NCI-H69 (cell line): ENCODE measurements at places on chromosomes 6 and 20.

DNA sequence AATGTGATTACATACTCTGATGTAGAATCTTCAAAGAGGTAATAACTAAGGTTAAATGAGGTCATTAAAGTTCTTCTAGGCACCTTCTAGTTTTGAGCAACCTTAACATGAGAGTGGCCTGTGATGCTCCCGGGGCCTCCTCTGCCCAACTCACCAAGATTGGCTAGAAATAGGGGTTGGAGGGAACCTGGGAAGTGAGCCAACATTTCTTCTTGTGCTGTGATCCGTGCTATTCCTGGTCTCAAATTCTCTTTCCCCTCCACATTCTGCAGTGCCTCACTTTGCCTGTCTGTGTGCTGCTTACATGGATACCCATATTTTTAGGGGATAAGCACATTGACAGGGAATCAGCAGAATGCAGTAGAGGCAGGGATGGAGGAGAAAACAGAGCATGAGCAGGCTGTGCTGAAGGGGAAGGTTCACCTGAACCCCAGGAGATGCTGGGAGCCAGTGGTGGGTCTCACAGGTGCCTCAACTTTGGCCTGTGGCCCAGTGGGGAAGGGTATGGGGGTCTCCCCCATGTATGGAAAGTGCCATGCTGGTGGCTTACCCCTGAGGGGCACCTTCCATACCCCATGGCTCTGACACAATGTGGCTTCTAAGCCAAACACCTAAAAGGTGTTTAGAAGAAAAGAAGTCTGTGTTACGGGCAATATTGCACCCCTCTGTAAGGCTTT lies 164.7 kb upstream of the CHD6 start:
- peak; percentile 38 for DNase-seq

DNA sequence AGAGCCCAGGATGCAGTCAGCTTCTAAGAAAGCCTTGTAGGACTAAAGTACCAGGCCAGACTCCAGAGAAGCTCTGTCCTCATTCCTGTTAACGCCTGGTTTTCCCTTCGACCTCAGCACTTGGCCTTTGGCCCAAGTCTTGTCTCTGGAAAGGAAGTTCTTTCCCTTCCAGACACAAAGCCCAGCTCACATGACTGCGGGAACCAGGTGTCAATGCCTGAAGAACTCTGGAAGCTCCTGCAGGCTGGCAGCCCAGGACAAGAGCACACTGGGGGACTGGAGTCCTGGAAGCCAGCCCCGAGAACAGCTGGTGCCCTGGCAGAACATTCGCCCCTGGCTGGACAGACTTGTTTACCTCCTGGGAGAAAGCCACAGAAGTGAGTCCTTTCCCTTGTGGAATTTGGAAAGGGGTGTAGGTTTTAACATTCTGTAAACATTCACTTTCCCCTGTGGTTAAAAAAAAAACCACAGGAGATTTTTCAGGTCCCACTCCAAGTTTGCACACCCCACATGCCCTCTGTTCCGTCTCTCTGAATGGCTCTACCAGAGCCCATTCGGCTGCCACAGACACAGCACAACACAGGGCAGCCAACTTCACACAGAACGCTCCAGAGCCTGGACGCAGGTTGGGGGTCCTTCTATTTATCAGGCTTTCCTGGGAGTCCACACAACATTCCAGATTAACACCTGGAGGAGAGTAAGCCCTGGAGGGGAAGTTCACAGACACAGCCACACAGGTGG lies 18.1 kb downstream of the ACSS1 start:
- peak; percentile 33 for DNase-seq

DNA sequence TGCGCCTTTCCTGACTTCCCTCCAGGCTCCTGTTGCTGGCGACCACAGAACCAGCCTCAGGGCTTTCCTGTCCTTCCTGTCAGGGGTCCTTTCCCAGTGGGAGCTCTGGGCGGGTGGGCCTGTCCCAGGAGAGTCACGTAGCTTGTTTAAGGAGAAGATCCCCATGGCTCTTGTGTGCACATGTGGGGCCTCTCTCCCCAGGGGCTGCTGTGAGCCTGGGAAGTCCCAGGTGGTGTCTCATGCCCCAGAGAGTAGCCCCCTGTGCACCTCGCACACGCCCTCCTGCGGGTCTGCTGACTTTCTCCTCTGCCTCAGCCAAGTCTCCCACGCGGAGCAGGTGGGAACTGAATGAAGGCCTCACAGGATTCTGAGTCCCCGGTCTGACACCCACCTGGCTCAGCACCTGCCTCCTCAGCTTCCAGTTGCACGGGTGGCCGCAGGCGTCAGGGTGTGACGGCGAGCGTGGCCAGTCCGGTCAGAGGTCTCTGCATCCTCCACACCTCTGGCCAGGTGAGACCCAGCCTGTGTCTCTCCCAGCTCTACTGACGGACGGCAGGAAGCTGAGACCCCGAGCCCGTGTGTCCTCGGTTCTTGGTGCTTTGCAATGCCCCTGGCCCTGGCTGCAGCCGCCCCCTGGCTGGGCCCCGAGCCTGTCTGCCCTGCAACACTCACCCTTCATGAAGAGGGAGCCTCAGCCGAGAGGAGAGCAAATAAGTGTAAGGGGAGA lies 5.6 kb upstream of the NKAIN4 start:
- no peak for DNase-seq

DNA sequence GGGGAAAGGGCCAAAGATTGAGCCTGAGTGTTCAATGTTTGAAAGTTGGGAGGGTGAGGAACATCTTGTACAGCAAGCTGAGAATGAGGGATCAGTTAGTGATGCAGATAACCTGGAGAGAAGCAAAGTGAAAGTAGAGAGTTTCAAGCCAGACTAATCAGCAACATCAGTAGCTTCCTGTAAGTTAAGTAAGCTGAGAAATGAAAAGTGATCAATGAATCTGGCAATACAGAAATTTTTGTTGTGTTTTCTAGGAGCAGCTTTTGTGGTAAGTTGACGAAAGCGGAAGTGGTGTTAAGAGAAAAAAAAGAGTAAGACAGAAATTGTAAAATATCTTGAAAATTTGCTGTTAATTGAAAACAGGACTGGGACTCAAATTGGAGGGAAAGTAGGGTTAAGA lies 855.5 kb upstream of the MAP3K7 start:
- DNase-seq: no peak

GRCh38 chr6:33412140-33413009 lies 1.6 kb downstream of the PHF1 start:
- no peak for DNase-seq

DNA sequence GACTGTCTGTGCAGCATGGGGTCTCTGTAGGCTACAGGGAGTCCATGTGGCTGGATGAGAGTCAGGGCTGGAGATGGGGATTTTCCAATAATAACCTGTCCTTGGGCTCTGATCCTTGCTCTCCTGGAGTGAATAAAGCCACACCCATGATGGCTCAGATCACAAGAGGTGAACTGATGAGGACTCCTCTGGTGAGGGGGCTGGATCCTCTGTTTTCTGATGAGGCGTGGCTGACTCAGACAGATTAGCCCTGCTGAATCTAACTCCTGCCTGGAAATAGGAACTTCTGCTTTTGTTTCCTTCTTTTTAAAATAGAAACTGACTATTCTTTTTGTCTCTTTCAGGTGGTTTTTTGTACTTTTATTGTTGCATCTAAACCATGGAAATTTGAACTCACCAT lies 27.0 kb downstream of the CST9L start:
- peak; percentile 20 for DNase-seq

DNA sequence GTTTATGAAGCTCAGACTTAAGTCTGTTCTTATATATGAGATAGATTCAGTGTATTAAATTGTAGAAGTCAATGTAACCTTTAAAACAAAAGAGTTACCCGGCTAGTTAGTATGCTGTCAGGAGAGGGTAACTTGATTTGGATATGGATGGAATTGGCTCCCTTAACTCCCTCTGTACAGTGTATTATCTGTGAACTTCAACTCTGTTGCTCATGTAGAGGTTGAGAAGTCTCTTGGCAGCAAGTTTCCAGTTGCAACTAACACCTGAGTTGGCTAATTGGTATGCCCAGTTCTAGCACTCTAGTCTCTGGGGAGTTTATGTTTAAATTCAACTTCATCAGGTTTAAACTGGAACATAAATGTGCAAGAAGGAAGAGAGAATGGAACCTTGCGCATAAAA lies 111.0 kb downstream of the NCOA3 start:
- peak; percentile 2 for DNase-seq

DNA sequence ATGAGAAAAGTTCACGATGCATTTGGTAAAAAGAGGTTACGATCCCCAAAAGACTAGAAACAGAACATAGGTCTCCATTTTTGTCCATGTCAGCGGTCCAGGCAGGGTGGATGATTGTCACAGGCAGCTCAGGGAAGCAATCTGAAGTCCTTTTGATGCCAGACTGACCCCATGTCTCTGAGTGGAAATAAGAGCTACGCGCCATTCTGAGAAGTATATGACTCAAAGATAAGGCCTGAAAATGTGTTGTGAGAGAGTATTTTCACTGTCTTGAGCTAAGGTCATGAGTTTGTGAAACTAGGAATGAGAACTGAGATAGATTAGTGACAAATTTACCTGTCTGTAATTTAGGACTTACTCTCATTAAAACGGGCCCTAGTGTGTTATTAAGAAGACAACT lies 69.5 kb downstream of the LYRM4 start:
- no peak for DNase-seq

GRCh38 chr6:322259-322930 lies 30.1 kb downstream of the DUSP22 start:
- DNase-seq: no peak

DNA sequence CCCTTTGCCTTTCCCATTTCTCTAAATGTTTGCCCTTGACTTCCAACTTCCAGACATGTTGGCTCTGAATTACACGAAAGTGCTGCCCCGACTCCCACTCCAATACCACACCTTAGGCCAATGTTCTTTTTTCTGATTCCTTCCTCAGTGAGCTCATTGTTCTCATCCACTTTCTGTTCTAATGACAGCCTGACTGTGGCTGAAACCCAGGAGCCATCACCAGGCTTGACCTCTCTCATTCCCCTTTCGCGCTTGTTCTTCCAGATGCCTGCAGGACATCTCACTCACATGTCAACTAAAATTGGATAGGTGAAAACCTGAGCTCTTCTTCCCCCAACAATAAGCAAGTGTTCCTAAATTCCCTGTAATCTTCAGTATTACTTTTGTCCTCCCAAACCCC lies 40.4 kb downstream of the PTPRK start:
- DNase-seq: peak; percentile 69

DNA sequence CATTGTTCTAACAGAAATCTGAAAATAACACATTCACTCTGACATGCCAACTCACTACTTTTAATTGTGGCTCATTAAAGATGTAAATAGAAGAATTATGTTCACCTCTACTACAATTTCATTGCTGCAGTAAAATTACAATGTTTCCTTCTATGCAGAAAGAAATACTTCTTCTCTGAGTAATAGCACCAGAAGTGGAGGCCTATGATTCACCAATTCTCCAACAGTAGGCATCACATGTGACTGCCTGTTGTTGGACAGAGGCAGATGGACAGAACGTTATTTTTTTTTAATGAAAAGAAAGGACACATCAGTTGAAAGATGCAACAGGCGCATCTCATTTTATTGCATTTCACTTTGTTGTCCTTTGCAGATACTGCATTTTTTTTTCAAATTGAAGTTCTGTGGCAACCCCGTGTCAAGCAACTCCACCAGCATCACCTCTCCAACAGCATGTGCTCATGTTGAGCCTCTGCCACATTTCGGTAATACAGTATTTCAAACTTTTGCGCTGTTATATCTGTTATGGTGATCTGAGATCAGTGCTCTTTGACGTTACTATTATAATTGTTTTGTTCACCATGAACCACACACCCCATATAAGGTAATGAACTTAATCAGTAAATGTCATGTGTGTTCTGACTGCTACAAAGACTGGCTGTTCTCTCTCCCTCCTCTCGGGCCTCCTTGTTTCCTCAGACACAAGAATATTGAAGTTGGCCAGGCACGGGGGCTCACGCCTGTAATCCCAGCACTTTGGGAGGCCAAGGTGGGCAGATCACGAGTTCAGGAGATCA lies 121.4 kb downstream of the ATXN1 start:
- no peak for DNase-seq

DNA sequence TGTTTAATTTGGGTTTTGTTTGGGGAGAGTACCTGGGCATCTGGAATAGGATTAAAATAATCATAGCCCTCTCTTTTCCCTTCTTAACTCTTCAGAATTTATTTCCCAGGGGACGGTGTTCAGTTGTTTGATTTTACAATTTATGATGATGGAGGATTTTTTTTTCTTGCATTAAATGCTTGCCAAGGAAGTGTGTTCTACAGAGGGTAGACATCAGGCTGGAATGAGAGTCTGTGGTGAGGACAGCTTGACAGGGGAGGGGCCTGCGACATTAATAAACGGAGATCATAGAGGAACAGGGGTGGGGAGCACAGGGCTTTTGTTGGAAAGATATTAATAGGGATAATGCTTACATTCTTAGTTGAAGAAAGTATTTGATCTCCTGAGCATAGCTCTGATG lies 297.5 kb downstream of the CLIC5 start:
- DNase-seq: no peak

GRCh38 chr6:11772109-11772825 lies 6.3 kb downstream of the ADTRP start:
- no peak for DNase-seq

GRCh38 chr20:56998438-56998837 lies 268.0 kb downstream of the BMP7 start:
- DNase-seq: no peak

- no peak for DNase-seq
Observed at GRCh38 chr6:25804804-25805203, 27.0 kb downstream of the SLC17A1 start.

DNA sequence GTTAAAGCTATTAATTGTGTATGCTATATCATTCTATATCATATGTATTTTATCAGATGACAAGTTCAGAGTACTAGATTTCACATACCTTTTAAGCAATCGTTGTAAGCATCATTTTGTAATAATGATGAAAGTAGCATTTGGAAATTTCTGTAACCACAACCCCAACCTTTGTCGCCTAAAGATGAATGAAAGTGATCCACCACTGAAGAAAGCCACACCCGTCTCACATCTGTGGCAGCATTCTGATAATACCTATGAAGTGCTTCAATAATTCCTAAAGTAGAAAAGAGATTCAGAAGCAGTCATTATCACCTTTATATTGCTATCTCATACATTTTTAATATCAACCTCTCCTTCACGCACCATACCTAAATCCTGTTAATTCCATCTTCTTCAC lies 16.6 kb downstream of the ZUP1 start:
- DNase-seq: no peak

DNA sequence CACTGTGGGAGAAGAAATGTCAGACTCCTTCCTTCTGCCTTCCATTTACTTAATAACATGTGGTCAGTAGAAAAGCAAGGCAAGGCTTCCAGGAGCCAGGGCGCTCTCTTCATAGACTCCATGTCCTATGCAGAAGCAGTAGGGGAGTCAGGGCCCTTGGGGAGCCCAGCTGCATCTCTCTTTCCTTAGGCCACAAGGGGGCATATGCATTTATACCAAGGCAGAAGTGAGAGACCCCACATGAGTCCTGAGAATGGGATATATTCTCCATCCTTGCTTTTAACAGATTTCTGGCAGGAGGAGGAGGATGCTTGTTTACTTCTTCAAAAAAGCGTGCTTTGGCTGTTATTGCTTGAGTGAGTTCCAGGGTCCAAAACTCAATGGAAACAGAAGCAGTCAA lies 198.5 kb downstream of the HIVEP2 start:
- no peak for DNase-seq

DNA sequence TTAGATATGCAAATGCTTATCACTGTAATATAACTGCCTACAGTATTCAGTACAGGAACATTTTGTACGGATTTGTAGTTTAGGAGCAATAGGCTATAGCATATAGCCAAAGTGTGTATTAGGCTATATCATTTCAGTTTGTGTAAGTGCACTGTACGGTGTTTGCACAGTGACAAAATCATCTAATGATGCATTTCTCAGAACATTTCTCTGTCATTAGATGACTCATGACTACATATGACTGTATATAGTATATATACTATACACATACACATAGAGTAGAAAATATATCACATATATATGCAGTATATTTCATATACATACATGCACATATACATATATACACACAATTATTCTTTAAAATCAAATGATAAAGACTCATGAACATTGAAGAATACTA lies 158.4 kb downstream of the PTCHD4 start:
- peak; percentile 48 for DNase-seq
